ENCODE measurements at places on chromosomes 11 and 22. TPM values are rescaled to one million over a fixed set of nuclear protein-coding genes. Genes with fewer than 3 reads are reported as not detected.

The KIF18A gene
- total RNA-seq = 15.3 TPM

The SVIP gene
- total RNA-seq = 13.8 TPM

The PYGM gene
- 0.73 TPM for total RNA-seq

The SLC25A18 gene
- 0.11 TPM for total RNA-seq

The CNTN5 gene
- not detected for total RNA-seq

The TP53AIP1 gene
- not detected for total RNA-seq

The ZP1 gene
- total RNA-seq = 0.38 TPM

The HORMAD2 gene
- total RNA-seq = not detected

The KCNQ1 gene
- total RNA-seq = 0.74 TPM

The MGAT3 gene
- total RNA-seq = 0.20 TPM

The GVQW3 gene
- 1.5 TPM for total RNA-seq

Measured in A549 treated with ZK216348 at 1 μM for 4 hours (cell line).